Activated T-cell treated with anti-CD3 and anti-CD28 coated beads for 1 hour (primary cell): ENCODE measurements at places on chromosomes 12 and 14.

- DNase-seq, result no peak
Measured at GRCh38 chr12:6122201-6122600, 2.3 kb downstream of the VWF start.

- DNase-seq, result no peak
Measured at GRCh38 chr14:68986926-68987652, 8.0 kb upstream of the ACTN1 start.

DNA sequence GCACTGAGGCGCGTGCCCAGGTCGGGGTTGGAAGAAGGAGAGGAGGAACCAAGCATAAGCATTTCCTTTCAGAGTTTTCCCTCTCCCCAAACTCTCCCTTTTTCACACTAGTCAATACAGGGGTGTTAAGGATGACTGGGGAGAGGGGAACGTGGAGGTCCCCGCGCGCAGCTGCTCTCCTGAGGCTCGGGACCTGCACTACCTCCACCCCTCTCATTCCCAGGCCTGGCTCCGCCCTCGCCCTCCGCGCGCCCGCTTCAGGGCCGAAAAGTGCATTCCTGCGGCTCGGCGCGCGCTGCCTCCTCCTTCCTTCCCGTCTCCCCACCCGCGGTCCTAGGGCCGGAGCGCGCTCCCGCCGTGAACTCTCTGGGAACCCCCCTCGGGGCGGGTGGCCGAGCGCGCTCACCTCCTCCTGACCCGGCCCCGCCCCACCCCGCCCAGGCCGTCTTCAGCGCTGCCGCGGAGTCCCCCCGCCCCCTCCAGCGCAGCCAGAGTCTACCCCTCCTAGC, 11.3 kb downstream of the RARG start:
- peak; percentile 61 for DNase-seq

- DNase-seq, result no peak
Measured at GRCh38 chr12:54065677-54066076, 12.0 kb downstream of the HOXC4 start.

GRCh38 chr12:125797421-125798175, 732.4 kb downstream of the AACS start:
- no peak for DNase-seq
